ENCODE measurements at places on chromosomes 2 and 18.

GRCh38 chr18:24200494-24201290 lies 61.8 kb downstream of the CABYR start:
- no peak for DNase-seq

DNA sequence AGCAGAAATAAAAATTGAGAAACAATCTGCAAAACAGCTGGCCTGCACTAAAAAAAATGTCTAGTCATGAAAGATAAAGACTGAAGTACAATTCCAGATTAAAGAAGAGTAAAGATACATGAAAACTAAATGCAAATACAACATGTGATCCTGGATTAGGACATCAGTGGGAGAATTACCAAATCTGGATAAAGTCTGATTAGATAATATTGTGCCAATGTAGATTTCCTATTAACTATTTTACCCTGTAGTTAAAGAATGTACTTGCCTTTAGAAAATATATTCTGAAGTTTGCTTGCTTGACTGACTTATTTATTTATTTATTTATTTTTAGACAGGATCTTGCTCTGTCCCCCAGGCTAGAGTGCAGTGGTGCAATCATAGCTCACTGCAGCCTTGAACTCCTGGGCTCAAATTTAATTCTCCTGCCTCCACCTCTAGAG lies 58.7 kb downstream of the ASXL2 start:
- no peak for DNase-seq

DNA sequence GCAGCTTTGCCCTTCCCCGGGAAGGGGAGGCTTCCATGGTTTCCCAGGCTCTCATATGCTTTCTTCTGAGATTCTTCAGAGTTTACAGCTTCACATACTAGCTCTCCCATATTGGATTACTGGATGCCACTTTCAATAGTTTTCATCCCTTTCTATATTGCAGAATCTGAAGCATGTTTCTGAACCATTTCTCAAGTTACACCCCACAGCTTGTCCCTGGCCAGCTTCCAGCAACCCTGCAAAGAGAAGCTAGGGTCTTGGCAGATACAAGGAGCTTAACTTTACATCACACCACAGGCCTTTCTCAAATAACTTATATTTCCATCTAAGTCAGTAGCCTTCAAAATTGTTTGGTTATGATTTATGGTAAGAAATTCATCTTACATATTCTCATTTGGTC lies 39.6 kb downstream of the LHCGR start:
- DNase-seq, result no peak

GRCh38 chr2:55169359-55169758 lies 62.7 kb downstream of the CLHC1 start:
- DNase-seq, result no peak

GRCh38 chr2:44100351-44100750 lies 68.3 kb upstream of the PPM1B start:
- no peak for DNase-seq

DNA sequence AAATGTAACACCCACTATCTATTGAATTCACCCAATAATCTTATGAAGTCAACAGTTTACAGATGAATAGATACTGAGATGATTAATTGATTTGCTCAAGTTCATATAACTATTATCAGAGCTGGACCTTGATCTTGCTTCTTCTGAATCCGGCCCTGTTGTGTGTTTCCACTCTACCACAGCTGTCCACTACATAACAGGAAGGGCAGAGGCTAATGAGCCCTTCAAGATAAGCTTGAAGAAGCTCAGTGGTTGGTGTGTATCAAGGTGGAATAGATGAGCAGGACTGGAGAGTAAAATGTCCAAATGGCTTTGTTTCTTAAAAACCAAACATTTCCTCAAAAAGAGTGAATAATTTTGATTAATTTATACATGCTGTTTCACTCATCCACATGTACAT lies 56.4 kb upstream of the ITGB6 start:
- DNase-seq, result no peak

DNA sequence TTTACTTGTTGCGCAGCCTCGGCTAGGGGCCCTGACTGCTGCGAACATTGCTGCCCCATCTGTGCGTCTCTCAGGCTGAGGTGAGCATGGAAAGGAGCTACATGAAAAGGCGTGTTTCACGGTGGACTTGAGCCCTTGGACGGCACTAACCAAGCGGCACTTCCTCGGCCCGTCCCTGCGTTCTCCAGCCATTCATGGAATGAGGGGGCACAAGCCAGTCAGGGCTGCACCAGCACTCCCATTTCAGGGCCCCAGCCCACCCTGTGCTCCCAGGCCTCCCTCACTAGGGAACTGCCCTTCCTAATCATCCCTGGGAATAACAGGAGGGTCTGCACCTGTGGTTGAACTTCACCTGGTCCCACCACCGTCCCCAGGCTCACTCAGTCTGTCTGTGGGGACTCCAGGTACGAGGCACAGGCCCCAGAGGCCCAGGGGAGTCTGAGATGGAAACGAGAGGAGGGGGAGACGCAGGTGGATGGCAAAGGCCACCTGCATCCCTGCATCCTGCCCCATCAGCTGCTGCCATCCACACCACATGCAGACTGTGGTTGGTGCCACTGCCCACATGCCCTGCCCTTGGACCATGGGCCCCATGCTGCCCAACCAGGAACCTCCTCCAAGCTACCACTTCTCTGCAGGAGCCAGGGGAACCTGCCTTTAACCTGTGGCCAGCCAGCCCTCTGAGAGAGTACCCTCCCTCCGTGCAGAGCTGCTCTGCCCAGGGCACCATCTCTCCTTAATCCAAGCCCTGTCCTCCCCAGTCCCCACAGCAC lies 99.7 kb downstream of the EIPR1 start:
- no peak for DNase-seq

Measured in GM13976 (cell line).